ENCODE measurements at places on chromosomes 2 and 18.
A peak's percentile ranks its signal among the peaks of the same experiment; 100 is the strongest.

DNA sequence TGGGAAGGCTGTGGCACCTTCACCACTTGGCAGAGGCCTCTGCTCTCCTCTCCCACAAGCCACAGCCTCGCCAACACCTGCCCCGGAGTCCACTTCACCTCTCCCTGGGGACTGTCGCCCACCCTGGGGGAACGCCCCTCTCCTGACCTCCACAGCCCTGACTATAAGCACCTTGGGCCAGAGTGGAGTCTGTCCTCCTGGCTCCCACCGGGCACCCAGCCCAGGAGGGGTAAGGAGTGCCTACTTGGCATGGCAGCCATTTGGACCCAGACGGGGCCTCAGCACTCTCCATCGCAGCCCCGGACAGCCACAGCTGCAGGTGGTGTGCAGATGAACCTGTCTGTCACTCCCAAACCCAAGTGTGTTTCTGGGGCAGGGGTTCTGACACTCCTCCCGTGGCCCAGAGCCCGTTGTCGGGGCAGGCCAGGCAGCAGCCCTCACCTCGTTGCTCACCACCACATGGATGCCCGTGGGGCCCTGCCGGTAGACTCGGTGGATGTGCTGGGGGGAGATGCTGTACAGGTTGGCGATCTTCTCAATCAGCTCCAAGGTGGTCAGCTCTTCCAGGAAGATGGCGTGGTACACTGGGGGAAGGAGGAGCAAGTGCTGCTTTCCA is 53.5 kb downstream of the TFCP2L1 start:
- no peak for DNase-seq

- DNase-seq: peak; percentile 6
These were observed 45.2 kb downstream of the ADNP2 start for GRCh38 chr18:80154293-80154692.

DNA sequence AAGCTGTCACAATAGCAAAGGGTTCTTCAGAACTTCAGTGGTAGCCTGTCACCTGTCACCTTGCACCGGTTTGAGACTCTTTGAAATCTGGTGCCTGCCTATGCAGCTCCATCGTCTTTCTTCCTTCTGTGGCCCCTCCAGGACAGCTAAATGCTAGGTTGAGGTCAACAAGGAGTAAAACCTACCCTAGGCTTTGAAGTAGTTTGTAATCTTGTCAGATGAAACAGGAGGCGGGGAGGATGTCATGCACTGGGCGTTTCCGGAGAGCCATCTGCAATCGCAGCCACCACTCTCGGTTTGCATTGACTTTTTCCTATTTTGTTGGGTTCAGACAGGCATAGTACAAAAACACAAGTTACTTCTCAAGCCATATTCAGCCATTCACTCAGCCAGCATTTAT is 116.7 kb downstream of the LPIN1 start:
- no peak for DNase-seq

- no peak for DNase-seq
These were observed 18.1 kb upstream of the LOXHD1 start for GRCh38 chr18:46675112-46675511.

- no peak for DNase-seq
These were observed 36.3 kb downstream of the STAT4 start for GRCh38 chr2:191114403-191114886.

DNA sequence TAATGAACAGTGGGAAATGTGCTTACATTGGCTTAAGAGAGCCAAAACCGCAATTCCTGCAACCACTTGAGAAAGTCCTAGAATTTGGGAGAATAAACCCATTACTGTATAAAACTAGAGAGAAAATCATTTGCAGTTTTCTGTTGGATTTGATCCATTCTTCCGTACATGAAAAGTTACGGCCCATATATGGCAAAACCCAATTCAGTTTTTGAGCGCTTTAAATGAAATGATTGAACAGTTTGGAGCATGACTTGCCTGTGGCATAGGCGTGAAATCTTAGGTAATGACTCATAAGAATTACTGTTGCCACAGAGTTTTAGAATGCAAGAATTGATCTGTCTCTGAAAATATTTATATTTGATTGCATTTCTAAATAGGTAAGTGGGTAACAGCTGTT is 52.0 kb downstream of the PHLPP1 start:
- DNase-seq: no peak

DNA sequence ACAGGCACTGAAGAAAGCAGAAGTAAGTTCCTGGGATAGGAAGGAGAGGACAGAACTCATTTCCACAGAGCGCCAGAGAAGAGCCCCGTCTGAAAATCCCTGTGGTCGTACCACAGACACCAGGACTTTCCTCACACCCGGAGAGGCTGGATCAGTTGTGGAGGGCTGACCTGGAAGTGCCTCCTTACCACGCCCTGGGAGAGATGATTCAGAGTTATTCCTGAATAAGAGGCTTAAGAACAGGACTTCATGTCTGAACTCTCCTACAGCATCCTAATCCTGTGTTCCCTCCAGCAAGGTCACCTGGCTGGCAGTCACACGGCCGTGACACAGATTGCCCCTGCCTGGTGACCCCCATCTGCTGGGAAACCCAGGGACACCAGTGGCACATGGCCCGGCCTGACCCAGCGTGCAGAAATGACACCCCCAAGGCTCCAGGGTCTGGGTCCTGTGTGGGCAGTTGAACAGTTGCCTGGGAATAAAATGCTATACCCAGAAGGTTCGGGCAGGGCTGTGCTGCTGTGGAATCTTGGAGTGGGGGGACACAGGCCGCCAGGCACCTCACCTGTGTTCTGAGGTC is 105.9 kb downstream of the PXDN start:
- no peak for DNase-seq

DNA sequence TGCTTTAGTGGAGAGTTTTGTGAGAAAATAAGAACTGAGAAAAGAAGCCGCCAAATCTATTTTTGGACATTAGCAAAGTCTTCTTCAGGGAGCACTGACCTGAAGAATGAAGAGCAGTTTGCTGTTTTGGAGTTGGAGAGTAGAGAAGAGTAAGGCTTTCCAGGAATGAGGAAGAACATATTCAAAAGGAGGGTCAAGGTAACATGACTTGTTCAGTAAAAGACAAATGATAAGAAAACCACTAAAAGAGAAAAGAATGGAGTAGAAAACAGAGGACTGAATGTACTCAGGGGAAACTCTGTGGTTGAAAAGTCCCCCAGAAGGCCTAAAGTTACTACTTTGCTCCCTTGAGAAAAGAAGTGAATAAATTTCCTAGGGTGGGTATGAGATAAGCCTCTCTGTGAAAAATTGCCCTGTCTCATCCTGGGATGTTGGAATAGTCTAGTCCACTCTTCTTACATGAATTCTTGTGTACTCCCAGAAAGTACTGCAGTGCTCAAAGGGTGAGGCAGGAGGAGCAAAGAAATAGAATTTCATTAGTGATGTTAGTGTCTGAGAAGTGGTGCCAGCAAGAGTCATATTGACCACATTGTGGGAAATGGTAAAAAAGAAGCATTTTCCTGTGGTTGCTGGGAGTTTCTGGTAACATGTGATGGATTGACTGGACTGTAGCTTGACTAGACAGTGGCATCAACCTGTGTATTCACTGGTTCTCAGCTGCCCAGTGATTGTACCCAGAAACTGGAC is 27.8 kb downstream of the MBD5 start:
- no peak for DNase-seq

- no peak for DNase-seq
These were observed 151.9 kb upstream of the CYRIA start for GRCh38 chr2:16817305-16818202.

GRCh38 chr2:85131116-85131515 is 2.1 kb upstream of the TCF7L1 start:
- DNase-seq: no peak

DNA sequence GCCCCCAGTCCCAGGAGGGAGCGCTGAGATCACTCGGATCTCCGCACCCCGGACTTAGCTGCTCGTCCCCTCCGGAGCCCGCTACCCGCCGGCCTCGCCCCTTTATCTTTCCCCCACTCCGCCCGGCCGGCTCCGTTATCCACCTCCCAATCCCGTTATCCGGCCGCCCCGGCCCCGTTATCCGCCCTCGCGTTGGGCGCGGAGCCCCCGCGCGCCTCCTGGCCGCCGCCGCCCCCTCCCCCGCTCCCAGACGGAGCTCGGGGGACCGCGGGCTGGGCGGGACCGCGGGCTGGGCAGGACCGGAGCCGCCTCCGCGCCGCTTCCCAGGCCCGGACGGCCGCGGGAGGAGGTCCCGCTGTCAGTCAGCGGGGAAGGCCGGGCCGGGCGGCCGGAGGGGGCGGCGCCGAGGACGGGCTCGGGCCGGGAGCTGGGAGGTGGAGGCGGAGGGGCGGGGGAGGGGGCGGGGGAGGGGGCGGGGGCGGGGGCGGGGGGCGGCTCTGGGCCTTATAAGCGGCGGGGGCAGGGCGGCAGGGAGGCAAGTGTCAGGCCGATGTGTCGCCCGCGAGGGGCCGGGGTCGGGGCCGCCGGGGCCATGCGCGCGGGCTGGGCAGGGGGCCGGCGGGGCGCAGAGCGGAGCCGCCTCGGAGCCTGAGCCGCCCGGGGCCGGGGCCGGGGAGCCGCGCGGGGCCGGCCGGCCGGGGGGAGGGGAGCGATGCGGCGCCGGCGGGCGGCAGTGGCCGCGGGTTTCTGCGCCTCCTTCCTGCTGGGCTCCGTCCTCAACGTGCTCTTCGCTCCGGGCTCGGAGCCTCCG is at the start of gene PKDCC:
TSS of gene PKDCC (plus strand) at position 534 of the 811 bp plus-strand sequence. CDS start at position 713, 179 bp downstream.
- no peak for DNase-seq

DNA sequence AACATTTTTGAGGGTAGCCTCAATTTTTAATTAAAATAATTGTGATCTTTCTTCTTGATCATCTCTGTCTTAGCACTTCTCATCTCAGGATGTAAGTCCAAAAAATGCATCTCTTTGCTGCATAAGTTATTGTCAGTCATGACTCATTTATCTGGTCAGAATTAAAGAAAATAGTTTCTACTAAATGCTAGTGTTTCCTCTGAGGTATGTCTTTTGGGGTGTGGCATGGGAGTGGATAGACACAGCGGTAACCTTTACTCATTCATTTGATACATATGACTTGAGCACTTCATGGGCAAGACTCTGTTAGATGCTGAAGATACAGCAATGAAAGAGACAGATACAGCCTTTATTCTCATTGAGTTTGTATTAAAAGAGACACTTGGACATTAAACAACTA is 284.7 kb downstream of the IRS1 start:
- no peak for DNase-seq

DNA sequence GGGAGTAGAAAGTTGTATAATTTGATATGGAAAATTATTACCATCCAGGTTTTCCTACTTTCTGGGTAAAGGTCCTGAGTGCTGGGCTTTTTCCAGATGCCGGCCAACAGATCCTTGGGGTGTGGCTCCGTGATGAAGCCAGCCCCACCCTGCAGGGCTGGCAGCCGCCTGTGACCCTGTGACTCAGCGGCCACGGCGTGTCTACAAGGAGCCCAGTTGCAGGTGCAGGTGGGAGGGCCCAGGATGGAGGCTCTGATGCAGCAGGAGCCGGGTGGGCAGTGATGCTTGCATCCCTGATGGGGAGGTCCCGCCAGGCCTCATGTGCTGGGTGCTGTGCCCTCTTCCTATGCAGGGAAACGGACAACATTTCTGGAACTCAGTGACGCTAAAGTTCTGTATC is 96.0 kb upstream of the ALKAL2 start:
- DNase-seq: no peak

GRCh38 chr18:34801774-34802173 is 91.7 kb downstream of the DTNA start:
- DNase-seq: no peak

DNA sequence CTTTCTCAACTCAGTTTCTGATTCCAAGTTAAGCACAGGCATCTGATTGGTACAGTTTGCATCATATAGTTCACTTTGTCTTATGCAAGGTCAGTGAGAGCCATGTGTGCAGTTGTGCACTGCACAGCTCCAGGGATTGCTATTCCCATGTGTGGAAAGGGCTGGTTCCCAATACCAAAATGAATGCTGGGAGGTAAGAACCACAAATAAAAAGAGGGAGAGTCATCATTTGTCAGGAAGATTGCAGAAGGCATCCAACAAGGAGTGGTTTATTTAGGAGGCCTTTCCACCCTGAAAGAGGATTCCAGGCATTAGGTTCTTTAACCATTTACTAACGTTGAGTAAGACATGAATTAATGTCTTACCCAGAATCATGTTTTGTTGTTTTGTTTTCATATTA is 141.2 kb upstream of the ST6GAL2 start:
- DNase-seq: no peak

- no peak for DNase-seq
These were observed 225.1 kb downstream of the ZBTB7C start for GRCh38 chr18:48184118-48184517.

DNA sequence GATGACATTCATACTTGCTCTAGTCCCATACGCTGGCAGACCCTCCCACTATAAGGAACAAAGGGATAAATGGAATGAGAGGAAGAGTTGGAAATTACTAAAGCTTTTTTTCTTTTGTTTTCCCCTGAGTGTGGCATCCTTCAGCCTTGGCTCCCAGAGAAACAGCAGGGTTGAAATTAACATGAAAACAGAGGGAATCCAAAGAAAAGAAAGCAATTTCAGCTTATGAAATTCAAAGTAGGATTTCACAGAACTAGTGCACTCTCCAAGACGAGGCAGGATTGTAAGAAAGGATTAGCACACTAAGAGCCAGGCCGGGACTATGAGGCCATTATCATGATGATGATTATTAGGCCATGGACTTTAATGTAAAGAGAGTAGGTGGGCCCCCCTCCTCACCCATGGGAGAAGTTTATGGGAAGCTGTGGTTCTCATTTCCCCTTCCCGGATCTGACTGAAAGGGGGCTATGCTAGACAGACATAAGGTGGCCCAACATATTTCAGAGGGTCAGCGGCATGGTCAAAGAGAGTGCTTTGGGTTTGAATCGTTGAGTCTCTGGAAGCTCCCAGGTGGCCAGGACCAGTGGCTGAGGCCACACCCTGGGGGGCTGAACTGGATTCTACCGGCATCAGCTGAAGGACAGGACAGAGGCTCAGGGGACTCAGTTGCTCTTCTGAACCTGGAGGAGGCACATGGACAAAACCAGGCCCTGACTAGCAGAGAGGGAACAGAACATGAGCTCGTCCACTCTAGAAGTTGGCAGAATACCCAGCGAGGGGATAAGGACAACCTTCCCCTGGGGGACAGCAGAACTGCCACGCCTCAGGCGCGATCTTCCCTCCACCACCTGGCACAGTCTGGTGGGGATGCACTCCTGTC is 100.1 kb upstream of the ARL4C start:
- DNase-seq: no peak

- no peak for DNase-seq
These were observed 24.5 kb downstream of the RAB10 start for GRCh38 chr2:26058390-26058789.

DNA sequence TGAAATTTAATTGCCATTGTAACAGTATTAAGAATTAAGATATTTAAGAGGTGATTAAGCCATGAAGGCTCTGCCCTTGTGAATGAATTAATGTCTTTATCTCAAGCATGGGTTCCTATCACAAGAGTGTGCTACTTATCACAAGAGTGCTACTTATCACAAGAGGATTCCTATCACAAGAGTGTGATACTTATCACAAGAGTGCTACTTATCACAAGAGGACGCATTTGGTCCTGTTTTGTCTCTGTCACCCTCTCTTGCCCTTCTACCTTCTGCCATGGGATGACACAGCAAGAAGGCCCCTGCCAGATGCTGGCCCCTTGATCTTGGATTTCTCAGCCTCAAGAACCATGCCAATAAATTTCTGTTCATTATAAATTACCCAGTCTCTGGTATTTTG is 13.2 kb upstream of the COL5A2 start:
- no peak for DNase-seq

- no peak for DNase-seq
These were observed 804.4 kb downstream of the EPHA4 start for GRCh38 chr2:220767591-220768255.

All from activated CD4-positive, alpha-beta T cell treated with anti-CD3 and anti-CD28 coated beads, Interleukin-2, amount 50 U/mL, for 4 hours (primary cell).